ENCODE measurements at places on chromosomes 7 and 10. TPM values are rescaled to one million over a fixed set of nuclear protein-coding genes. Genes with fewer than 3 reads are reported as not detected.

DNA sequence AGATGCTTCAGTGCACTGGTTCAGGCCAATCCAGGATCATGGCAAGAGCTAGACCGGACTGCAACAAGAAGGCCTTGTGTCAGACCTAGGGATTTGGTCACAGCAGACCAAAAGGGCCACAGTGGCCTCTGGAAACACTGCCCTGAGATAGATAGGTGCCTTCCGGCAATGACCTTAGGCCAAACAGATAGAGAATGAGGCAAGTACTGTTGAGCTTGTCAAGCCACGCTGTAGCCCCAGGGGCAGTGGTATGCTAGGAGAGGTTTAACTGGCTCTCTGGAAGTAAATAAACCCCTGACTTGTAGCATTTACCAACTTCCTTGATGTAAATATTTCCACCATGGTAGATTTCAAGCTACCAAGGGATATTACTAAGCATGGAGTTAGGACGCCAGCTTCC is 197.5 kb downstream of the GRID1 start:
- no peaks in the 10 kb centered on the region for H3K4me1 ChIP-seq
- no peaks in the 10 kb centered on the region for H3K36me3 ChIP-seq
- no peak for DNase-seq
- no peak overlapping the region for H3K4me3 ChIP-seq
- no peaks in the 10 kb centered on the region for H3K27me3 ChIP-seq

- H3K4me1 ChIP-seq: no peaks in the 10 kb centered on the region
- peak; percentile 53 for DNase-seq
- no peaks in the 10 kb centered on the region for H3K27me3 ChIP-seq
- H3K4me3 ChIP-seq: no peak overlapping the region
- H3K36me3 ChIP-seq: peaks cover 50% of the 10 kb centered on the region
Measured at GRCh38 chr10:79349072-79349491, 1.8 kb downstream of the PPIF start.

GRCh38 chr10:62165803-62166202 is 102.8 kb downstream of the RTKN2 start:
- H3K27me3 ChIP-seq: no peaks in the 10 kb centered on the region
- no peaks in the 10 kb centered on the region for H3K36me3 ChIP-seq
- no peak overlapping the region for H3K4me3 ChIP-seq
- DNase-seq: no peak

DNA sequence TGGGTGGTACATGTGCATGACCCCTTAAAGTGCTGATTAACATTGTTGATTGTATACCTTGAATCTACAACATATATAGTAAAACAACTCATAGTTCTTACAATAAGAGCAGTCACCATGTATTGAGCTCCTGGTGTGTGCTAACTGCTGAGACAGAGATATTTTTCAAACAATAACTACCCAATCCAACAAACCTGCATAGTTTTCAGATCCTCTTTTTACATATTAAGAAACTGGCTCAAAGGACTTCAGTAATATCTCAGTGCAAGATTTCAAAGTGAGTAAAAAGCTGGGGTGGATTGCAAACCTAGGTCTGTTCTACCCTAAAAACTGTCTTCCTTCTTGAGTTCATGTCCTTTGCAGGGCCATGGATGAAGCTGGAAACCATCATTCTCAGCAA is 272.2 kb downstream of the SNX13 start:
- H3K4me1 ChIP-seq: no peaks in the 10 kb centered on the region
- DNase-seq: no peak
- H3K36me3 ChIP-seq: no peaks in the 10 kb centered on the region
- no peak overlapping the region for H3K27ac ChIP-seq
- H3K27me3 ChIP-seq: no peaks in the 10 kb centered on the region

- DNase-seq: peak; percentile 34
- H3K4me3 ChIP-seq: no peak overlapping the region
- H3K27ac ChIP-seq: no peak overlapping the region
- no peaks in the 10 kb centered on the region for H3K27me3 ChIP-seq
Measured at GRCh38 chr7:35550831-35551230, 144.1 kb downstream of the HERPUD2 start.

GRCh38 chr7:128075242-128076095 is 44.2 kb upstream of the LRRC4 start:
- H3K27me3 ChIP-seq: no peaks in the 10 kb centered on the region
- no peak overlapping the region for H3K27ac ChIP-seq
- H3K4me3 ChIP-seq: no peak overlapping the region
- peaks cover 7% of the 10 kb centered on the region for H3K36me3 ChIP-seq

DNA sequence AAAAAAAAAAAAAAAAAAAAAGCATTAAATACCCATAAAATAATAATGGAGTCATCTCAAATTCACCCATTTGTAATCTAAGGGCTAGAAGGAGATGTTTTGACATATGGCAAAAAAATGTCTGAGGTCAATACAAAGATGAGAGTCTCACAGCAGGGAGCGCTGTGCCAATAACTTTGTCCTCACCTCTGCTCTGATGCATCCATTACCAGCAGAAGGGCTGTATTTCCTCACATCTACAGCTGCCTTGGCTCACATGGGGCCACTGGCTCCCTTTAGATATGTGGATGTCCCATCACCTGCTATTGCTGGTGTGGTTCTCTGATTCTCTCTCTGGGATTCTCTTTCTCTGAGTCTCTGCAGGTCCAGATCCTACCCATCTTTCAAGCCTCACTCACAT is 90.3 kb upstream of the FAM133B start:
- no peaks in the 10 kb centered on the region for H3K27me3 ChIP-seq
- no peak overlapping the region for H3K4me3 ChIP-seq
- H3K27ac ChIP-seq: no peak overlapping the region
- H3K36me3 ChIP-seq: no peaks in the 10 kb centered on the region
- H3K4me1 ChIP-seq: no peaks in the 10 kb centered on the region

GRCh38 chr7:631964-632830 is 94.3 kb upstream of the DNAAF5 start:
- no peaks in the 10 kb centered on the region for H3K4me1 ChIP-seq
- H3K27ac ChIP-seq: no peak overlapping the region
- no peaks in the 10 kb centered on the region for H3K27me3 ChIP-seq
- no peaks in the 10 kb centered on the region for H3K36me3 ChIP-seq

DNA sequence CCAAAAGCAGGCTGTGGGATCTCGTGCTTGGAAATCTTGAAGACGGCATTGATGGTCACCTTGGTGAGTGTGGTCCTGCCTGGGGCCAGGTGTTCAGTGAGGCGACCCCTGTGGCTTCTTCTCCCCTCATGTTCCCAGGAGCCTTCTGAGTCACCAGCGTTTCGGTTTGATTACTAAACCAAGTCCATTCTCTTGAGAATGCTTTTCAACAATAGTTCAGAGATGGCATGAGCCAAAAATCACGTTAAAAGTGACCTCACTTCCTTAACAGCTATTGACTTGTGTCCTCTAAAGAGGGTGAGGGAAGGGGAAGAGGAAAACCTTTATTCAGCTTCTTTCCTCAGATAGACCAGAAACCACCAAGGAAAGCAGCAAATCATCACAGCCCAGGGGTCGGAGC is 315.2 kb downstream of the GATA3 start:
- DNase-seq: no peak
- H3K4me1 ChIP-seq: no peaks in the 10 kb centered on the region
- H3K4me3 ChIP-seq: no peak overlapping the region
- H3K27me3 ChIP-seq: no peaks in the 10 kb centered on the region
- H3K36me3 ChIP-seq: no peaks in the 10 kb centered on the region

DNA sequence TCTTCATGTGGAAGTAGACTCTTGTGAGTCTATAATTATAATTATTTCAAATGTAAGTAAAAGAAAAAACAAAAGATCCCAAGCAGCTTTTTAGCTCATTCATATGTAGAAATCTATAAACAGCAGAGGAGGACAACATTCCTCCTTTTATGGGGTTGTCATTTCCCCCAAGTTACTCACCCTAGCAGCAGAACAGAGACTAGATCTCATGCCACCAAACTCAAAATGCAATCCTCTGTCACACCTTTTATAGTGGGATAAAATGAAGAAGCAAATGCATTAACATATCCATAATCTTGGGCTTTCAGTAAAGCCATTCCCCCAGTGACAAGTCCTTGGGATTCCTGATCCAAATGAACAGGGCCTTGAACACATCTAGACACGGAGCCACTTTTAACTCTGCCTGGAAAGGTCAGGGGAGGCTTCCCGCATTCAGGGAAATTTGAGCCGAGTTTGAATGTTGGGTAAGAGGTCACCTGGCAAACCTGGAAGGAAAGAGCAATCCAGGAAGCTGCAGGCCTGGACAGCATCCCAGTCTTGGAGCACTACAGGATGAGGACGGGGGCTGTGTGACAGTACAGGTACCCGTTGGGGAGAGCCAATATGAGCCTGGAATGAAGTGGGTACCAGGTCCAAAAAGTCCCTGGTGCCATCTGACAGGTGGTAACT is 76.4 kb downstream of the DOCK4 start:
- peak overlapping the region; percentile 1 for H3K27ac ChIP-seq
- H3K4me1 ChIP-seq: no peaks in the 10 kb centered on the region

DNA sequence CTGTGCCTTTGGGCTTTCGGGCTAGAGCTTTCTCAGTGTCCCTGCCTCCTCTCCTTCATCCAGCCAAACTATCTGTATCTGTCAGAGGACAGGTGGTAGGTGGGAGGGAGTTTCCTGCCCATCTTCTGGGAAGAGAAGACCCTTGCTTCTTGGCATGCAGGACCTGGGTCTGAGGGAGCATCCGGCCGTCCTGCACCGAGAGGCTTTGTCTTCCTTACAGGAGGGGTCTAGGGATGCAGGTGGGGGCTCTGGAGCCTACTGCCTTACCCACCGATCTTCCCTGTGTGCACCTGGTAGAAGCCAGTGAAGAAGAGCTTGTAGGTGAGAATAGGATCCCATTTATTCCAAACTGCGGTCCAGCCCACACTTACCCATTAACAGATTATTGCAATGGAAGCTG is 5.8 kb upstream of the KLF6 start:
- H3K4me3 ChIP-seq: no peak overlapping the region
- H3K27ac ChIP-seq: no peak overlapping the region
- no peaks in the 10 kb centered on the region for H3K36me3 ChIP-seq
- no peaks in the 10 kb centered on the region for H3K27me3 ChIP-seq
- DNase-seq: no peak

DNA sequence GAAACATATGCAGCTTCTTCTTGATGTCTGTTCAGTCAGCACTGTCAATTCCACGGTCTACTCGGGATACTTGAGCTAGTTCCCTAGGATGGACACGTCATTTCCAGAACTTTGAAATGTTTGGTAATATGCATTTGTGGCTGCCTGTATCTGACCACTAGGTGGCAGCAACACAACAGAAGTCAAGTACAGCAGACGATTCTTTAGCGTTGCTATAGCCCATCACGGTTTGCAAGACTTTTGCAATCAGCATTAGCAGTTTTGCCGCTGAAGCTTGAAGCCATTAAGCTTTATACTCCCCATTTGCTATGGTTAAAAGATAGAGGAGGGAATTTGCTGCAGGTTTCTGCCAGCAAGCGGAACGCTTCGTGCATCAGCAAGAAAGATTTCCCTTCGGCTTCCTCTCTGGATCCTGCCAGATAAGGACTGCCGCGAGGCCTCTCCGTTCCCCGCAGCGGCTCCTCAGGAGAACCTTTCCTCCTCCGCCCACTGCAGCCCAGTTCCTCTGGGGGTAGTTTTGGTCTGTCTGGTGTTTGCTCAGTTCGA is 63.5 kb downstream of the ABCC2 start:
- no peaks in the 10 kb centered on the region for H3K36me3 ChIP-seq
- H3K27ac ChIP-seq: no peak overlapping the region
- peak; percentile 93 for DNase-seq
- no peaks in the 10 kb centered on the region for H3K27me3 ChIP-seq

DNA sequence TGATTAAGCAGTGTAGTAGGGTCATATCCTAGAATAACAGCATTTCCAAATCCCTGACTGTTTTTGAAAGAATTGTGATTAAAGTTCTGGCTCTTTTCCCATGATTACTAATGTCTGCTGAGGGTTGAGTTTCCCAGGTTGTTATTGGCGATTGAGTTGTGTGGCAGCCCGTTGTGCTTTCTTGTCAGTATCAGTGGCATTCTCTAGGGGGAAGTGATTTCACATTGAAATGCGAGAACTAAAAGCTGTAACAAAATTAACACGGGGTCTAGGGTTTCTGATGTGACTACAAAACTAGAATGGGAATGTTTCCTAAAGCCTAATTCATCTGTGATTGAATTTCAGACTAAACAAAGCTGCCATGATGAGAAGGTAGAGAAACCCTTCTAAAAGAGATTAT is 349.4 kb downstream of the EXOC4 start:
- H3K27ac ChIP-seq: no peak overlapping the region
- no peaks in the 10 kb centered on the region for H3K36me3 ChIP-seq
- no peak overlapping the region for H3K4me3 ChIP-seq
- no peaks in the 10 kb centered on the region for H3K4me1 ChIP-seq
- no peaks in the 10 kb centered on the region for H3K27me3 ChIP-seq

GRCh38 chr7:129462420-129462819 is 28.2 kb downstream of the STRIP2 start:
- H3K4me3 ChIP-seq: no peak overlapping the region
- DNase-seq: no peak
- no peaks in the 10 kb centered on the region for H3K27me3 ChIP-seq

- no peak overlapping the region for H3K4me3 ChIP-seq
- DNase-seq: no peak
- peaks cover 14% of the 10 kb centered on the region for H3K36me3 ChIP-seq
- no peaks in the 10 kb centered on the region for H3K4me1 ChIP-seq
Measured at GRCh38 chr10:100977436-100977835, 8.1 kb downstream of the SEMA4G start.

DNA sequence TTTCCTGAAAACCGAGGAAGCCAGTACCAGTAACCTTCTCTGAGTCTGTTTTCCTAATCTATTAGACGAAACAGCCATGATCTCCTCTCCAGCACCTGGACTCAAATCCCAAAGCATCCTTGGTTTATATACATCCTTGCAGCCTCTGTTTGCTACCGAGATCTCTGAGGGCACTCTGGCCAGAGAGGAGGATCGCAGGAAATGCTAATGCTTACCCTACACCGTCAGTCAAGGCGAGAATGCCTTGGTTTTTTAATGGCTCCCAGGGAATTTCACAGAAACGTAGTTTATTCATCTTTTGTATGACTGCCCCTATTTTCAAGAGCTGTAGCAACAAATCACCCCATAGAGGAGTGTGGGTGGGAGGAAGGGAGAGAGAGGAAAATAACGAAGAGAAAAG is 91.5 kb upstream of the CALN1 start:
- no peak overlapping the region for H3K27ac ChIP-seq
- no peaks in the 10 kb centered on the region for H3K36me3 ChIP-seq
- H3K27me3 ChIP-seq: no peaks in the 10 kb centered on the region
- no peak overlapping the region for H3K4me3 ChIP-seq

GRCh38 chr10:3065622-3066021 is 1.7 kb upstream of the PFKP start:
- H3K36me3 ChIP-seq: no peaks in the 10 kb centered on the region
- H3K4me1 ChIP-seq: no peaks in the 10 kb centered on the region
- DNase-seq: no peak
- peak overlapping the region; percentile 94 for H3K27ac ChIP-seq
- H3K4me3 ChIP-seq: no peak overlapping the region
- H3K27me3 ChIP-seq: no peaks in the 10 kb centered on the region

- H3K4me1 ChIP-seq: peaks cover 15% of the 10 kb centered on the region
- H3K27ac ChIP-seq: no peak overlapping the region
- no peak for DNase-seq
- no peaks in the 10 kb centered on the region for H3K27me3 ChIP-seq
- no peak overlapping the region for H3K4me3 ChIP-seq
Measured at GRCh38 chr7:47352394-47352968, 229.4 kb downstream of the TNS3 start.

Gene OR13A1
- not detected for total RNA-seq

Gene TWIST1
- total RNA-seq: 1.9 TPM

Gene LRIT1
- not detected for total RNA-seq

Gene TFEC
- total RNA-seq: 1.9 TPM

Gene NPSR1
- not detected for total RNA-seq

Gene MRPS24
- total RNA-seq: 171 TPM

Data from right atrium auricular region (tissue), 2 donors.